ENCODE measurements at places on chromosomes 2 and 18. TPM values are rescaled to one million over a fixed set of nuclear protein-coding genes. Genes with fewer than 3 reads are reported as not detected.

The SNRNP27 gene
- 50.6 TPM for total RNA-seq

The RALB gene
- total RNA-seq = 115 TPM

The XIRP2 gene
- 0.66 TPM for total RNA-seq

The TMEM237 gene
- 57.2 TPM for total RNA-seq

GRCh38 chr2:86416146-86416545 is 25.0 kb upstream of the KDM3A start:
- no peak for DNase-seq

GRCh38 chr18:5841518-5841917 is 53.8 kb downstream of the TMEM200C start:
- DNase-seq = peak; percentile 2

GRCh38 chr18:31901063-31901462 is 41.9 kb downstream of the TRAPPC8 start:
- no peak for DNase-seq

DNA sequence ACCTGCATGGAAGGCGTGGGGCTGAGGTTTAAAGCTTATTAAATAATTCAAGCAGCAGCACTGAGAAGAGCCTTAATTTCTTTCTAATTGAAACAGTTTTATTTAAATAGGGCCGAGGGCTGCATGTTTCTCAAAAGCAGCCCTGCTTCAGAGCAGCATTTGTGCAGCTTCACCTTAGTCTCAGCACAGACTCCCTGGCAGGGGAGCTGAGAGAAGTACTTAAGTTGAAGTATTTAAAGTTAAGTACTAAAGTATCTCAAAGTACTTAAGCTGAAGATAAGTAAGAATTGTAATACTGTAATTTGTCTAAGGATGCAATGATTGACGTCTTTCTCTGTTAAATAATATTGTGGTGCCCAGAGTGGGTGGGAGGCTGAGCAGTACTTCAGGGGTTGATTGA is 31.4 kb downstream of the IMPA2 start:
- DNase-seq = no peak

DNA sequence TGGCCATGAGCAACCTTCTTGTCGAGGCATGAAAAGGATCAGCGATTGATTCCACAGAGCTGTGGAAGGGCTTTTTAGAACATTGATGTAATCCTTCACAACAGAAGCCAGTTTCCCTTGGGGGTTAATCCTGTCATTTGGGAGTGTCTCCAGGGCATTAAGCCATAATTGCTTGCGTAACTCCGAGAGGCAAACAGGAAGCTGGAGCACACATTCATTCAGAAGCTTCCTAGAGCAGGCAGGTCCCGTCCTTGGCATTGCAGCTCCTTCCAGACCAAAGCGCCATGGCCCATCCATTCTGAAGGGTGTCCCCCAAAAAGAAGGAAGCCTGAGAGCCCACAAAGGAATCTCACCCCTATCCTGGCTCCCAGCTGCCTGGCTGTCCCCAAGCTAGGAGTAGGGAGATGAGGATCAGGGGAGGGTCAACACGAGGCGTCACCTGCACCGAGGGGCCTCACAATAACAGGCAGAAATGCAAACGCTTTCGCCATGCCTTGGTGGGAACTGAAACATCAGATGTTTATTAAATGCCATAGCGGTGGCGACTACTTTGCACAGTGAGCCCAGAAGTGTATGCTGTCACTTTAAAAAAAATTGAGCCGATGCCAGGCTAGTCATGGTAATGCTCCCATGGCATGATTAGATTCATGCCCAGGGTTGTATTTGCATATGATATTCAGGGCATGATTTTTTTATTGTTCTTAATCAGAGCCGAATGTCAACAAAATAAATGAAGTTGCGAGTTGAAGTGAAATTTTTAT is 339.4 kb downstream of the BCL11A start:
- no peak for DNase-seq

DNA sequence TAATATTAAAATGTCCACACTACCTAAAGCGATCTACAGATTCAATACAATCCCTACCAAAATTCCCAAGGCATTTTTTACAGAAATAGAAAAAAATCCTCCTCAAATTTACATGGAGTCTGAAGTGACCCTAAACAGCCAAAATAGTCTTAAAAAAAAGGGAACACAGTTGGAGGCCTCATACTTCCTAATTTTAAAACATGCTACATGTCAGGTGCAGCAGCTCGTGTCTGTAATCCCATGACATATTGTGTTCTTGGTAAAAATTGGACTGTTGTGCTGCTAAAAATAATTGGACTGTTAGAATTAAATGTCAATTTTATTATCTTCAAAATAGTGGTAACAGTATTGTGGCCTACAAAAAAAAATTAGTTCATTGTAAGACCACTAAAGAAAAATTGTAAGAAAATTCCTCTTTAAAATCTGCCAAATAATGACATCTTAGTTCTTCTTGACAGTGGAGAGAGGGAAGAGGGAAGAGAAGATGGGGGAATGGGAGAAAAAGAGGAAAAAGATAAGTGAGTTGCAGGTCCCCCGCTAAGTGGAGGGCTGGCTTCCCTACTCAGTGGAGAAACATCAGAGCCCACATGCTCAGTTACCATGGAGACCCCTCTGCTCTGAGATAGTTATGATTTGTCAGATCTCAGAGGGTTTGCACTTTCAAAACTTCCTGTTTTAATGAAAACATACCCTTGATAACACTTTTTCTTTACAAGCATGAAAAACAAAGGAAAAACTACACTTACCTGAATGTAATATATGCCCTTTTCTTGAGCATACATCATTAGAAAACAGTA is 46.5 kb downstream of the UNC50 start:
- peak; percentile 62 for DNase-seq

- no peak for DNase-seq
Measured at GRCh38 chr2:109636317-109636716, 22.2 kb downstream of the SOWAHC start.

- peak; percentile 94 for DNase-seq
Measured at GRCh38 chr2:209476367-209477208, 52.7 kb downstream of the MAP2 start.

- DNase-seq = peak; percentile 21
Measured at GRCh38 chr2:128531856-128532255, 213.2 kb upstream of the HS6ST1 start.

GRCh38 chr2:118227698-118228508 is 139.6 kb downstream of the INSIG2 start:
- no peak for DNase-seq

Measured in endothelial cell of umbilical vein (primary cell).